A549 treated with AZD2906 at 1 μM for 4 hours (cell line): ENCODE measurements at places on chromosomes 13 and 19. TPM values are rescaled to one million over a fixed set of nuclear protein-coding genes. Genes with fewer than 3 reads are reported as not detected.

The KL gene
- 0.02 to 0.06 TPM (median 0.03 TPM) in 5 replicates for total RNA-seq

The ZNF880 gene
- total RNA-seq: 0.63 to 1.5 TPM (median 0.81 TPM) in 5 replicates

The NLRP9 gene
- not detected in 5 replicates for total RNA-seq

The SHISA2 gene
- 0.02 to 0.03 TPM in 2 of 5 replicates, not detected in the others for total RNA-seq

The OR7E24 gene
- total RNA-seq: 0.06 TPM in 1 of 5 replicates, not detected in the others

The KIR3DL2 gene
- total RNA-seq: not detected in 5 replicates

The FGF14 gene
- total RNA-seq: not detected in 5 replicates

The F10 gene
- 0.11 to 0.13 TPM in 2 of 5 replicates, not detected in the others for total RNA-seq

The MYO9B gene
- 28.2 to 33.0 TPM (median 32.0 TPM) in 5 replicates for total RNA-seq

The PLIN4 gene
- 0.09 to 0.15 TPM (median 0.12 TPM) in 5 replicates for total RNA-seq

The KLK14 gene
- total RNA-seq: 0.17 to 0.61 TPM (median 0.33 TPM) in 5 replicates

The PABPC3 gene
- 0.10 to 0.18 TPM (median 0.16 TPM) in 5 replicates for total RNA-seq

The PSG5 gene
- 0.45 to 0.90 TPM (median 0.52 TPM) in 5 replicates for total RNA-seq

The UBE2L5 gene
- total RNA-seq: not detected in 5 replicates
